ENCODE measurements at places on chromosomes 2 and 18.

GRCh38 chr2:223905996-223906395 lies 39.1 kb downstream of the WDFY1 start:
- DNase-seq: no peak

DNA sequence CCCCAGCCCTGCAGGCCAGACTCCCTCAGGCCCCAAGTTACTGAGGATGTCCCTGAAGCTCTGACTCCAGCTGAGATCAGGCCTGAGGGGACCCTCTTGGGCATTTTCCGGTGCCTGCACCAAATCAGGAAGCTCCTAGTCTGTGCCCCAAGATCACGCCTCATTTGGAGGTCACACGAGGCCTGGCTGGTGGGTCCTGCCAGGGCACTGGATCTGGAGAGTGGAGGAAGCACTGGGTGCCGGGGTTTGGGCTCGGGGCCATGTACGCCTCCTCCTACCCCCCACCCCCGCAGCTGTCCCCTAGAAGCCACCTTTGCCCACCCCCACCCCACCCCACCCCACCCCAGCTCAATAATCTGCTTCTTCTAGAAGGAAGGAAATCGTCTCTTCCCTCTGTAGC lies 16.2 kb downstream of the SH2D6 start:
- no peak for DNase-seq

DNA sequence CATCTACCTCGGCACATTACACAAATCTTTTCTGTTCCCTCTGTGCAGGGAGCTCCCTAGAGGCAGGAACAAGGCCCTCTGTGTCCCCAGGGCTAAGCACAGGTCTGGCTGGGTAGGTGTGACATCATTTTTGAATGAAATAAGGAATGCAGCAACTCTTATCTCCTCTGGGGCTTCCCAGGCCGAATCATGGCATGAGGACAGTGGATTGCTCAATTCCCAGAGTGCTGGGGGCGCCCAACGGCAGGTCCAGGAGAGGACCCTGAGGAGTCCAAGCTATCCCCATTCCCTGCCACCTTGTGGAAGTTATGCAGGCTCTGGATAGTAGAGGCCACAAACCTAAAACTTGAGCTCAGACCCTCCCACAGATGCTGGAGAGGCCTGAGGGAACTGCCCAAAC lies 158.0 kb upstream of the RAB6C start:
- DNase-seq: no peak

DNA sequence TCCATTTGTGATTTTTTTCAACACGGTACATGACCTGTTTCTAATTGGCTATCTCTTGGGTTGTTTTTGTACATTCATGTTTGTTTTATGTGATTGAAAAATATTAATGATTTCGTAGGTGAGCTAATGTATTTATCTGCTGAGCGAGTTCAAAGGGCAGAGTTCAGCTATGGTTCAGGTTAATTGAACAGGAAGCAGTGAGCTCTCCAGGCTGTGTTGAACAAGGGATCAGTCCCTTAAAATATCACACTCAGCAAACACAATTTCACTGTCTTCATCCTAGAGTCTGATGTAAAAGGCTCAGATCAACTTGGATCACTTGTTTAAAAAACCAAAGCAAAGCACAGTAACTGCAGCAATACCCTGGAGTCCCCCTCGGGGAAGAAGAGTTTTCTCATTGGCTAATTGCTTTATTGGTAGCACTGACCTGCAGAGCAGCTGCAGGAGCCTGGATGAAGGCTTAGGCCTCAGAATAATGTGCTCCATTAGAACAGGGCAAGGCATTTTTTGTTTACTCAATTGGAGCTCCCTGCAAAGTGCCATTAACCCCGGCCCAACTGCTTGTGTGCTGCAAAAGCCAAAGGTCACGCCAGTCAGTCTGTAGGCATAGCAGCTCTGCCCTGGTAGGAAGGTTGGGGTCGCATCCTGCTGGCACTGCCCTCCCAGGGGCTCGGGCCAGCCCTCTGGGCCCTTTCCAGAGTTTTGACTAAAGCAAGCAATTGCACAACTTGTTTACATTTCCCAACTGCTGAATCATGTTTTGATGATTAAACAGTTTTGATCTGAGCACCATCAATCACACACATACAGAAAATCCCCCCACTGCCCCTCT lies 10.5 kb downstream of the ONECUT2 start:
- DNase-seq: no peak

DNA sequence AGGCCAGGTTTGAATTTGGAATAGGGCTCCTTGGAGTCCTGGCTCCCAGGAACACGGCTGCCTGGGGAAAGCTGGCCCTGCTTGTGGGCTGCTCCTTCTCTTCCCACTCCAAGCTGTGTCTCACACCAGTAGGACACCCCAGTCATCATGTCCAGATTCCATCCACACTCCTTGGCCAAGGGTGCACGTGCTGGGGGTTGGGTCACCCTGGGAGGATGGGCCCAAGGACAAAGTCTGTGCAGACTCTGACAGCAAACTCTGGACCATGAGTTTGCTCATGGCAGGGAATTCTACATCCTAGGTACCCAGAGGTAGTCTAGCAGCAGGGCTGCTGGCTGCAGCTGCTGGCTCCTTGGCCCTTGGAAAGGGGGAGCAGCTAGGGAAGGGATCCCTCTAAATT lies 102.4 kb upstream of the EPAS1 start:
- DNase-seq: no peak

GRCh38 chr2:238096311-238097011 lies 3.7 kb upstream of the ESPNL start:
- no peak for DNase-seq

- no peak for DNase-seq
Observed at GRCh38 chr2:74767618-74768017, 66.3 kb upstream of the HK2 start.

GRCh38 chr2:132632000-132632649 lies 37.9 kb downstream of the LYPD1 start:
- DNase-seq: no peak

- no peak for DNase-seq
Observed at GRCh38 chr2:202695166-202695565, 60.4 kb downstream of the FAM117B start.

DNA sequence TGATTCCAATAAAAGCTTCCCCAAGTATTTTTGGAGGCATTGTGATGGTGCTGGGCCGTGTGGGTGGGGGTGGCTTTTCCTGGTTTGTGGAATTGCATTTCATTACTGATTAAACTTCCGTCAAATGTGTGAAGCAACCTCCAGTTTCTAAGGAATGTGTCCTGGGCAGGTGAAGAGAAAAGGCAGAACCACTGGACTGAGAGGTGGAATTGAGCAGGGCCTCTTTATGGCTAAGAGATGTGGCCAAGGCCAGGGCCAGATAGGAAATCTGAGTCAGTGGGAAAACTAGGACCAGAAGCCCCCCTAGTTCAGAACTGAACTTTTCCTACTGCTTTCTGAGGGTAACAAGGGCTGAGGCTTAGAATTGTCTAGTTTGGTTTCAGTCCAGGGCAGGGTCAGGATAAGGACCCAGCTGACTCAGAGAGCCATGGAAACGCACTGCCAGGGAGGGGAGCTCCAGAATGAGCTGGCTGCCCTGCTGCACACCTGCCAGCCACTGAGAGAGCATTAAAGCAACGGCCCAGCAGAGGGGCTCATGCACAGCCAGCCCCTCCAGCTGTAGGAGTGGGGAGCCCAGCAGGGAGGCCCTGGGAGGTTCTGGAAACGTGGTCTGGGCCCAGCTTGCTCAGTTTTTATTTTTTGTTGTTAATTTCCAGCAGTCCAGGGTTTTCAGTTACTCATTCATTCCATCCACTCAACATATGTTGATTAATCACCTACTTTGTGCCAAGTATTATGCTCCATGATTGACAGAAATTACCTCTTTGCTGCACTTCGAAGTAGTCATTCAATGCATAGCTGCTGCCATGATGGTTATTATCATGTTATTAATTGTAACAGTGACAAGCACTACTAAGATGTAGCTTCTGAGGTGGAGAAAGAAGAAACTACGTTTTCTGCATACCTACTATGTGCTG lies 156.1 kb downstream of the MSH2 start:
- no peak for DNase-seq

DNA sequence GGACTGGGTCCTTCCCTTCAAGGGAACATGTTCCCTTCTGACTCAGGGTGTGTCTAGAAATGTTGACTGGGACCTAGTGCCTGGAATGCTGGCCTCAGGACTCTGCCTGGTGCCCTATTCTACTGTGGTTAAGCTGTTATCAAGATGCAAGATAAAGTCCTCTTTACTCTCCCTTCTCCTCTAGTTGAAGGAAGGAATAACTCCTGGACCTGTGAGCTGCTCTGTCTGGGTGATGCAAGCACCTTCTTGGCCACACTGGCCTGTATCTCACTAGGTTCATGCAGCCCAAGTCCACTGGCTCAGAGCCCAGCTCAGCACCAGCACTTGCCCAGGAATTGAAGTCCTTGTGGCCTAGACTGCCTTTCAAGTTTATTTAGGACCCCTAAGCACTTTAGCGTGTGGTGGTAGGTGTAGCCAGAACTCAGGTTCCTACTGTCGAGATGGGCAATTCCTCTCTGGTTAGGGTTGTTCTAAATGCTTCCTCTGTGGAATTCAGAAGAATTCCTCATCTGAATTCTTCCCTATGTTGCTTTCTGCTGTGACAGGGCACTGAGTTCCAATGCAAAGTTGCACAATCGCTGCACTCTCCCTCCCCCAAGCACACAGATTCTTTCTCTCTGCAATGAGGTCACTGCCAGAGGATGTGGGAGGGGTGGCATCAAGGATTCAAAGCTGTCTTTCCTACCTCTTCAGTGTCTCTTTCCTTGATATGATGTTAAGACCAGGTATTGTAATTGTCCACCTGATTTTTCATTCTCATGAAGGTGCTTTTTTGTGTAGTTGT lies 54.7 kb downstream of the VWC2L start:
- DNase-seq: no peak

GRCh38 chr18:63440219-63440618 lies 17.9 kb upstream of the VPS4B start:
- DNase-seq: no peak
